ENCODE measurements at places on chromosomes 6 and 20.
A peak's percentile ranks its signal among the peaks of the same experiment; 100 is the strongest.

- DNase-seq, result peak; percentile 74
Measured at GRCh38 chr6:105402090-105402938, 568 bp downstream of the PREP start.

GRCh38 chr20:35967979-35968640 lies at the start of gene CNBD2:
CNBD2 (plus strand) TSS chr20:35968590; CDS start chr20:35968763, 173 bp downstream.
- DNase-seq, result no peak

DNA sequence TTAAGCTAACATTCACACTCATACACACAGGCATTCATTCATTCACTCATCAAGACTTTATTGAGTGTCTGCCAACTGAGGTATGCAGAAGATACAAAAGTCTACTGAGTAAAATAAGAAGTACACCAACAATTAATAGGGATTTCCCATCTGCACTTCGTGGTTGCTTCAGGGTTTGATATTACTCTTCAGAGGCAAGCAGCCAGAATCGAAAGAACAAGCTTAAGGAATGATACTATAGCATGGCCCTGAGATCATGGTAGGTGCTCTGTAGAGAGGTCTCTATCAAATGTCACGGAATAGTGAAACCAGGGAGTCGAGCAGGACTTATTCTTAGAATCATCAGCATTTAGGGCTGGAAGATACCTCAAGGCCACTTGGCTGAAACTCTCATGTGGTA lies 135.4 kb downstream of the NRN1 start:
- no peak for DNase-seq

GRCh38 chr6:104256646-104257045 lies 603.1 kb downstream of the HACE1 start:
- DNase-seq, result no peak

DNA sequence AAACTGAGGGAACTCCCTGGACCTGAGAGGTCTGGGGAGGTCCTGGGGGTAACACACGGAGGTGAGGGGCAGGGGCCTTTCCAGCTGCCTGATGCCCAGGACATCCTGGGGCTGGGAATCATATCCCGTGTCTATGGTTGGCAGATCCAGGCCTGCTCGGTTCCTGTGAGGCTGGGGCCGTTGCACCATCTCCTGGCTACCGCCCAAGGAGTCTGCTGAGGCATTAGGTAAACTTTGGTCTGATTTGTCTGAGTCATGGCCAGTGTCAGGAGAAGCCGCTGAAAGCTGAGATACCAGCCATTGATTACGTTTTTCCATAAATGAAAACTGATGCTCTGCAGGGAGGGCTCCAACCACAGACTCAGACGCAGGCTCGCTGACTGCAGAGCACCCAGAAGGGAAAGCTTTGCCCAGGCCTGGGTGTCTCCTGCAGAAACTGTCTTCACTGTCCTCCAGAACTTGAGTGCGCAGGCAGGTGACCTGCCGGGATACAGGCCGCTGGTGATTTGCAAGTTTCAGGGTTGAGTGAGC lies 14.2 kb downstream of the TRAF3IP2 start:
- no peak for DNase-seq

DNA sequence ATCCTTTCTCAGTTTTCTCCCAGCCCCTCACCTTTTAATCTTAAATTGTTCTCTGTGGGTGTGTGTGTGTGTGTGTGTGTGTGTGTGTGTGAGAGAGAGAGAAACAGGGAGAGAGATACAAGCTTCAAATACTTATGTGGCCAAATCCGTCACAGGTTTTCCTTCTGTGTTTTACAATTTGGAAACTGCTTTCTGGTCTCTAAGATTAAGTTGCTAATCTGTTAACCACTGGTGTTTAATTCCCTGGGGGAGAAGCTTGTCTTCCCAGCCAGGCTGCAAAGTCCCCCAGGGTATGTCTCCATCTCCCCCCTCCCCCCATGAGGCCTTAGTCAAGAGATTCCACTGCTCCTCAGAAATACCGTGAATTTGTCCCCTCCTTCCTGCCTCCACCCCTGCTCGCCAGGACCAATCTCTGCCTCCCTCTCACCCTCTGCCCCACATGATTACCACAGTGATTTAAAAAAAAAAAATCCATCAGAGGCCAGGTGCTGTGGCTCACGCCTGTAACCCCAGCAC lies 49.0 kb downstream of the RIPOR3 start:
- no peak for DNase-seq

GRCh38 chr6:149122850-149123821 lies 194.4 kb upstream of the TAB2 start:
- DNase-seq, result no peak

DNA sequence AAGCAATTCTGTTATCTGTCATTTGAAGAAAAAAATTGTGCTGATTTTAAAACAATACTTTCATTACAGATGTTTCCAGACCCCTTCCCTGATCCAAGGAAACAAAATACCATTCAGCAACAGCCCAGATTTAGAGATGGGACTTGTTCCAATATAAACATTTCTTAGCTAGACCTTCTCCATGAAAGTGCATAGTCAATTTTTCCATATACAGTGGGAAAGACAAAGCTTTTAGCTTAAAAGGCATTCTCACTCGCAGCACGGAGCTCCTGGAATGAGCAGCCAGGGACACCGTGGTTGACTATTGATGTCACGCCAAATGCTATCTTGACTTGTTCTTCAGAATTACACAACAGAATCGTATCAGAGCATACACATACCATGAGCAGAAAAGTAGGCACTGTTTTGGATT lies 21.5 kb downstream of the LAMA4 start:
- DNase-seq, result no peak

- peak; percentile 53 for DNase-seq
Measured at GRCh38 chr6:127186889-127187288, 68.4 kb downstream of the RSPO3 start.

DNA sequence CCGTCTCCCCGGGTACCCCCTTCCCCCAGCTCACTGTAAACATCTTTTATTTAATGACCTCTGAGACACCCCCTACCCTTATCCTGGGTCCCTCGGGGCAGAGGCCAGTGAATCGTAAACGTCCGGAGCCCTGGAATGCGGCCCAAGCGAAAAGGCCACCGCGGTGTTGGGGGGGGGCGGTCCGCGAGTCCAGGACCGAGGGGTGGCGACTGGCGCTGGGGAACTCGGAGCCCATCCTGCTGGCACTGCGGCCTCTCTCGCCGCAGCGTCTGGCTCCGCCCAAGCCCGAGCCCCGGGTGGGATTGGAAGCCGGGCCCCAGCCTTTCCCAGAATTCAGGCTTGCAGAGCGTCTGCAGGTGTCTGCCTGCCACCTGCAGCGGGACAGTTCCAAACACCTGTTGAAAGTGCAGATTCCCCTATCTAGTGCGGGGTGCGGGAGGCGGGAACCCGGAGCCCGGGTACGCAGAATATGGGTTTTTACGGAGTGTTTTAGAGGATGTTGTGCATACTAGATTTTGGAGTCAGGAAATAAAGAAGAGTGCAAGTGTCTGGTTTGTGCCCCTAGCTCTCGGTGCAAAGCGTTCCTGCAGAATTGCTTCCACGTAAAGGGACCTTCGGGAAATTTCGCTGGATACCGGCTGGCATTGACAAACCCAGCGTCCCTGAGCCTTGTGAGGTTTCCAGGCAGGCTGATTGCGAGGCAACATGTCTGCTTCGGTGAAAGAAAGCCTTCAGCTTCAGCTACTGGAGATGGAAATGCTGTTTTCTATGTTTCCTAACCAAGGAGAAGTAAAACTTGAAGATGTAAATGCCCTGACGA lies 800 bp downstream of the RWDD2A start:
- peak; percentile 49 for DNase-seq

DNA sequence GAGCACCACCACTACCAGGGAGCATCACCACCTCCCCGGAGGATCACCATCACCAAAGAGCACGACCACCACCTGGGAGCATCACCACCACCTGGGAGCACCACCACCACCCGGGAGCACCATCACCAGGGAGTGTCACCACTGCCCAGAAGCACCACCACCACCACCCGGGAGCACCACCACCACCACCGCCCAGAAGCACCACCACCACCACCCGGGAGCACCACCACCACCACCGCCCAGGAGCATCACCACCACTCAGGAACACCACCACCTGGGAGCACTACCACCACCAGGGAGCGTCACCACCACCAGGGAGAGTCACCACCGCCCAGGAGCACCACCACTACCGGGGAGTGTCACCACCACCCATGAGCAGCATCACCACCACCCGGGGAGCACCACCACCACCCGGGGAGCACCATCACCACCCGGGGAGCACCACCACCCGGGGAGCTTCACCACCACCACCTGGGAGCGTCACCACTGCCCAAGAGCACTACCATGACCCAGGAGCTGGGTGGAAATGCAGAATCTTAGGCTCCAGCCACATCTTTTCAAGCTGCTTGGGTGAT lies 237.3 kb downstream of the SOD2 start:
- DNase-seq, result no peak

DNA sequence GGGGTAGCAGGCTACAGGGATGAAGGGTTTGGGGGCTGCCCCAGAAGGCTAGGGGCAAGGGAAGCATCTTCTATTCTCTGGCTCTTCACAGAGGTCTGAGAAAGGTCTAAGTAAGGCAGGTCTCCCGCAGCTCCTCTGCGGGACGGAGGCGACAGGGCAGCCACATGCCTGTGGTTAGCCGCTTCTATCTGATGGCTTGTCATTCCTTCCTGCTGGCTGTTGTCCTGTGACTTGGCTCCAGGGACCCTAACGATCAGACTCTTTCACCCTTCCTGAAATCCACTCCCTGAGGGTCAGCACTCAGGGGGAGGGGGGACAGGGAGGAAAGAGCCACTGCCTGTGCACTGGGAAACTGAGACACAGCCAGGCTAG lies 673 bp downstream of the CST7 start:
- DNase-seq, result peak; percentile 64

- DNase-seq, result no peak
Measured at GRCh38 chr20:40997116-40997515, 31.5 kb upstream of the TOP1 start.

DNA sequence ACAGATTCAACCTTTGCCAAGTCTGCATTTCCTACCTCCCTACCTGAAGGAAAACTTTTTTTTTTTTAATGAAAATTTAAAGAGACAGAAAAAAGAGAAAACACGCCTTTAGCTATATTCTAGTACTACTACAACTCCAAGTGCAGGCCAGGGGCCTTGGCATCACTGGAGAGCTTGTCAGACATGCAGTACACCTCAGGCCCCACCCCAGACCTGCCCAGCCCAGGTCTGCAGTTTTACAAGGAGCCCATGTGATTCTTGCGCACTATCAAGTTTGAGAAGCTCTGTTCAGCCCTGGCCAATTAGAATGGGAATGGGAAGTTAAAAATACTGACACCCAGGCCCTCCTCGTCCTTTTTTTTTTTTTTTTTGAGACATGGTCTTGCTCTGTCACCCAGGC lies 85.0 kb downstream of the NFATC2 start:
- DNase-seq, result no peak

DNA sequence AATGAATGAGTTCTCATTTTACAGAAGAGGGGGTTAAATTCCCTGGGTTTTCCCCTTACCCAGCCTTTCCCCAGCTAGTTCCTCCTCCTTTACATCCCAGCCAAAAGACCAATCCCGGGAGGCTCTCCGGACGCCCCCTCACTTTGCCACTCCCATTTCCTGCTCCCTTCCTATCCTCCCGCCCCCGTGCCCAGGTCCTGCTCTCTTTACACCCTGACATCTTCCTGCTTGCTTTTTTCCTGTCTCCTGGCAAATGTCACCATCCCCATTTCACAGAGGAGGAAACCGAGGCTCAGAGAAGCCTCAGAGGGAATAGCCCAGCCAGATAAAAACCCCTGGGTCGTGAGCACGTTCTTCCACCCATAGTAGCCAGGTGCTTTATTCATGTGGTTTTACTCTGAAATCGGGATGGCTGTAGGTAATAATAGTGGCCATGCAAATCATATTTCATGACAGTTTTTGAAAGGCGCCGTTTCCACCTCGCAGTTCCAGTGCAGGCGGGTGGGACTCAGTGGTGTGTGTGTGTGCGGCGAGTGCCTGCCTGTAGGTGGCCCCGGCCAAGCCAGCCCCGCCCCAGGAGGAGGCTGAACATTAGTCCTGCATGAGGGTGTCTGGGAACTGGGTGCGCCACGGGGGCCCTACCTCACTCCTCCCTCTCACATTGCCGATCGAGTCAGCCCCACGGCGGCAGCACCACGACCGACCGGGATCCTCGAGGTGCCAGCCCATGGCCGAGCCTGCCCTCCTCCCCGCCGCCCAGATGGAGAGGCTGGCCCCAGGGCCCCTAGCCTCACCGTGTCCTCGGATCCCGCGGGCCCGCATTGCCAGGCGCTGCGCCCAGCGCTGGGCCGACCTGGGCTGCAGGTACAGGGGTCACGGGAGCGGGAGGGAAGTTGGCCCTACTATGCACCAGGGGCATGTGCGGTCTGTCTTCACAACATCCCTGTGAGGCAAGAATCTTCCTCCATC lies at the start of gene ARHGAP40:
Gene ARHGAP40, plus strand, starts transcription at position 594 of the 969 bp plus-strand sequence.
- DNase-seq, result peak; percentile 9

GRCh38 chr6:66623050-66623449 lies 916.0 kb upstream of the EYS start:
- peak; percentile 20 for DNase-seq

DNA sequence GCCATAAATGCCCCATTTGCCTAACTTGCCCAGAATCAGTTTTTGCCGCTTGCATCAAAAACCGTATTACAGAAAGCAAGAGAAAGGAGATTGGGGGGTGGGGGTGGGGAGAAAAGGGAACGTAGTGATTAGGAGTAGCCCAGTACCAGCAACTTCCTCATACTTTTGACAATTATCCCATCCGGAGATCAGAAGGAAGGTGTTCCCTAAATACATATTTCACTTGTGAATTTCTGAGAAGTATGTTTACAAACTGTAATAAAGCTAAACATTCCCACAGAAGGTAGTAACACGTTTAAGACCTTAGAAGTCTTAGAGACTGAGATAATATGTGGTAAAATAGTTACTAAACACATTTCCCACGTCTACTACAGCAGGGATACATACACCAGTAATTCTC lies 14.5 kb downstream of the PREP start:
- DNase-seq, result peak; percentile 53

GRCh38 chr20:19940988-19941460 lies 76.1 kb upstream of the NAA20 start:
- no peak for DNase-seq

GRCh38 chr6:96794980-96795379 lies 42.3 kb downstream of the GPR63 start:
- DNase-seq, result no peak

DNA sequence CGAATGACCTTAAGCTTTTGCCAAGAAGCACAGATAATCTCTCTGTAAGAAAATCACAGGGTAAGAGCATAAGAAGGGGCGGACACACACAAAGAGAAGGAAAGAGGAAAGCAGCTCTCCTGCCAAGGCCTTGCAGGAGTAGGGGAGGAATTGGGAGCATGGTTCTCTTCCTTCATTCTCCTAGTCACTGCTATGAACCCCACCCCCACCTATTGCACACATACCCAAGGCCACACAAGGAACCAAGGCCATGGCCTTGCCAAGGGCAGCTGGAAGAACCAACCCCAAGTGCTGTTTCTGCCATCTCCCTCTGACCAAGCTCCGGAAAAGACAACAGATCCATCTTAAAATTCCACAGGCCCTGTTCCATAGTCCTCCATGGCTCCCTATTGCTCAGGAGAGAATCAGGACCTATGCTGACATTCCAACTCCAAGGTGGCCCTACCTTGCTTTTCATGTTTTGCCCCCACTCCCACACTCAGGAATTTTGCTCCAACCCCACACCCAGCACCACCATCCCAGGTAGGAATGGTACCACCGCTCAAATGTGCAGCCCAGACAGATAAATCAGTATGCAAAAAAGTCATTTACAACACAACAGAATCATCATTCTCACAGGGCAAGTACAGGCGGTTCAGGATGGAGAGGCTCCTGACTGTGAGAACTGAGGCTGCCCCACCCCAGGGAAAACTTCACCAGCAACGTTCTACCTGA lies 31.3 kb downstream of the TRAM2 start:
- no peak for DNase-seq

GRCh38 chr20:58374027-58374850 lies 14.8 kb upstream of the VAPB start:
- DNase-seq, result peak; percentile 36

Measured in KBM-7 (cell line).